ENCODE measurements at places on chromosomes 12 and 14.

- DNase-seq, result peak; percentile 37
These were observed 691.4 kb upstream of the TBX3 start for GRCh38 chr12:115375186-115375991.

DNA sequence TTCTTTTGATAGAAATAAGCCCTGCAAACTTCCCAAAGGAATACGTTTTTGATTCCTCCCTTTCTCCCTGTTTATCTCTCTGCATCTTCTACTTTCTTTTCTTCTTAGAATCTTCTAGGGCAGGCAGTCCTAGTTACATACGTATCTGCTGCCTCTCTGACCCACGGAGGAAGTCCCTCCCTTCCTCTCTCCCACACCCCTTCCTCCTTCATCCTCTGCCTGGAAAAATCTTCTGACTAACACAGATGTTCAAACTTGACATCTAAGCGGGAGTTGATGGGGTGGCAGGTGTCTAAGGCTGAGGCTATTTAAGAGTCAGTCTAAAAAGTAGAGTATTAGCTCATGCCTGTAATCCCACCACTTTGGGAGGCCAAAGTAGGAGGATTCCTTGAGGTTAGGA is 88.6 kb downstream of the MAP1LC3B2 start:
- DNase-seq, result no peak

GRCh38 chr14:33449703-33450395 is 501.0 kb downstream of the EGLN3 start:
- no peak for DNase-seq

DNA sequence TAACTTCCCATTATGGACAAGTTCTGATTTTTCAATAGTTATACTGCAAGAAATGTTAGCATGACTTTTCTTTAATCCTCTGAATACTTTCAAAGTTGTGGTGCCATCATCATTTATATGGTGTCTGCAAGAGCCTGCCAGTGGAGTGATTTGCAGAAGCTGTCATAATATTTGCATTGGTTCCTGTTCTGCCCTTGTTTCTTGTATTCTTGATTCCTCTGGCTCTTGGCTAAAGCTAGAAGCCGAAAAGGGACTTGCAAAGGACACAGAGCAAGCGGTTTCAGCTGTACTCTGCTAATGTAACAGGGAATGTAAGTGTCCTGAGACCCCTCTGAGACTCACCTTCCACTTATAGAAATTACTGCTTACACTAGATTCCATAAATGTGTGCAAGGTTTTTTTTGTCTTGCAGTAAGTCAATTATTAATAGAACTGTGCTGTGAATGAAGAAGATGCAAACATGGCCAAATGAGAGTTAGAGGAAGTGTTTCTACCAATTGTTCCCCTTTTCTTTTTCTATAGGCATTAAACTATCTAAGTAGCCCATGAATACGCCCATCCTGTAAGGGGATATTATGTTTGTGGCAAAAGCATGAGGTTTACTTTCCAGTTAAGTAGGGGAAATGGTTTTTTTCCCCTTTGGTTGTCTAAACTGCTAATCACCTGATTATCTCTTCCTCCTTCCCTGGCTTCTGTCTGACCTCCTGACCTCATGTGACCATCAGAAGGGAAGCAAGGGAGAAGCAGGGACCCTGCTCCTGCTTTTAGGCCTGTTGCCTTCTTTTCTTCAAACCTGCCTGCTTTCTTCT is 5.3 kb downstream of the DYRK4 start:
- DNase-seq, result no peak

- DNase-seq, result no peak
These were observed 690 bp upstream of the DTX3 start for GRCh38 chr12:57603815-57604453.

- DNase-seq, result no peak
These were observed 16.4 kb upstream of the A2M start for GRCh38 chr12:9132008-9132535.

Data from non-pigmented ciliary epithelial cell (primary cell).